ENCODE measurements at places on chromosomes 7 and 10.

- DNase-seq: no peak
Measured at GRCh38 chr10:114638821-114639625, 19.1 kb downstream of the ABLIM1 start.

DNA sequence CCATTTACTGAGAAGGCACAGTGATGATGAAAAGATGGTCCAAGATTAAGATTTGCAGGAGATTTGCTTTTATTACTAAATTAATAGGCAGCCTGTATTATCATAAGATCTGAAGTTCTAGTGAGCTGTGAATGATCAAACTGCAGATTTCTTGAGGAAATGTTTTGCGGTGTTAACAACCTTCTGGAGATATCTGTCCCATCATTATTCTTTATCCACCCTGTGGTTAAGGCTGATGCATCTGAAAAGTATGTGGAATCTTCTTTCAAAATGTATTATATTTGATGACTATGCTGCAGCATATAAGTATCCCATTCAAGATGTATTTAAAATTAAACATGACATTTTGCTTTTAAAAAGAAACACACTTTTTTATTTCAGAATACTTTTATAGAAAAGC lies 150.3 kb downstream of the POLR1F start:
- DNase-seq: no peak

- no peak for DNase-seq
Measured at GRCh38 chr10:71945819-71946474, 18.2 kb upstream of the CHST3 start.

DNA sequence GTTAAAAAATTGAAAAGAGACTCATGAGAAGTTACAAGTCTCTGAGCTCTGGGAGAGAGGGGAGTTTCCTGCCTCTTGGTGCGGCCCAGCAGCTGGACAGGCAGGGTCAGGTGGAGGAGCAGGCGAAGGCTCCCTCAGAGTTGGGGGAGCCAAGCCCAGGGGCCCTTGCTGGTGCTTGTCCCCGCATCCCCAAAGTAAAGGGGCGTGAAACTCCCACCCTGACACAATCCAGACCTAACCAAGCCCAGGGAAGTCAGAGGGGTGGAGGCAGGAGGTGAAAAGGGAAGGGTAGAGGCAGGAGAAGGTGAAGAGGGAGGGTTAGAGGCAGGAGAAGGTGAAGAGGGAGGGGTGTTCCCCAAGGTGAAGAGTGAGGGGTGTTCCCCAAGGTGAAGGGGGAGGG lies 322.8 kb downstream of the GLRX3 start:
- no peak for DNase-seq

- DNase-seq: no peak
Measured at GRCh38 chr10:59582058-59582457, 127.6 kb downstream of the SLC16A9 start.
